ENCODE measurements at places on chromosomes 4 and X.

DNA sequence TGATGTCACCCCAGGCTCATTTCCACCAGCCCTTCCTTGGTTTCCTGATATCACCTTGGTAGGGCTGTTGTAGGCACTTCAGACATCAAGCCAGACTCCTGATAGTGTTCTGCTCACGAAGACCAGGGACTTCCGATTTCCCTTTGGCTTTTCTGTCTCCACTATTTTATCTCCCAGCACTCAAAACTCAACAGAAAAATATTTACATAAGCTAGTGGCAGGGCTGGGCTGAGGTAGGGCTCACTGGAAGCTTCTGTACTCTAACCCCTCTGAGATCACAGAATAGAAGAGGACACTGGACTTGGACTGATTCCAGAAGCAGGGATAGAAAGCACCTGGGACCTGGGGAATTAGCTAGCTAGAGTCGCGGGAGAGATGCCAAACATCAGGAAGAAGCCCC is 34.4 kb upstream of the EFNB1 start:
- no peak for DNase-seq

DNA sequence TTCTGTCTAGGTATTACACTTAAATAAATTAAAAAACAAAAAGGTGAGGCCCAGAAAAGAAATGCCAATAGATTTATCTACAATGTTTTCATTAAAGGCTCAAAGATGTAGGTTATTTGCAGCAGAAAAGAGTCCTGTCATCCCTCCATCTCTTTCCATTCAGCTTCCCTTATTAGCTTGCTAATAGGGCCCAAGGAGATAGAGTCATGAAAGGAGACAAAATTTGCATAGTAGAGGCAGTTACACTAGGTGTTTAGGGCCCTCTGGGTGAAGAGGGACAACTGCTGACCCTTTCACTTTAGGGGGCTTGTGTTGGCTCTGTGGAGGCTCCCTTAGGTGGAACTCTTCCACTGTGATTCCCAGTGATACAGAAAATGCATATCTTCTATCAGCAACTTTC is 58.4 kb upstream of the TACR3 start:
- no peak for DNase-seq

- peak; percentile 22 for DNase-seq
These were observed 1.5 kb upstream of the ENPEP start for GRCh38 chr4:110474481-110474880.

DNA sequence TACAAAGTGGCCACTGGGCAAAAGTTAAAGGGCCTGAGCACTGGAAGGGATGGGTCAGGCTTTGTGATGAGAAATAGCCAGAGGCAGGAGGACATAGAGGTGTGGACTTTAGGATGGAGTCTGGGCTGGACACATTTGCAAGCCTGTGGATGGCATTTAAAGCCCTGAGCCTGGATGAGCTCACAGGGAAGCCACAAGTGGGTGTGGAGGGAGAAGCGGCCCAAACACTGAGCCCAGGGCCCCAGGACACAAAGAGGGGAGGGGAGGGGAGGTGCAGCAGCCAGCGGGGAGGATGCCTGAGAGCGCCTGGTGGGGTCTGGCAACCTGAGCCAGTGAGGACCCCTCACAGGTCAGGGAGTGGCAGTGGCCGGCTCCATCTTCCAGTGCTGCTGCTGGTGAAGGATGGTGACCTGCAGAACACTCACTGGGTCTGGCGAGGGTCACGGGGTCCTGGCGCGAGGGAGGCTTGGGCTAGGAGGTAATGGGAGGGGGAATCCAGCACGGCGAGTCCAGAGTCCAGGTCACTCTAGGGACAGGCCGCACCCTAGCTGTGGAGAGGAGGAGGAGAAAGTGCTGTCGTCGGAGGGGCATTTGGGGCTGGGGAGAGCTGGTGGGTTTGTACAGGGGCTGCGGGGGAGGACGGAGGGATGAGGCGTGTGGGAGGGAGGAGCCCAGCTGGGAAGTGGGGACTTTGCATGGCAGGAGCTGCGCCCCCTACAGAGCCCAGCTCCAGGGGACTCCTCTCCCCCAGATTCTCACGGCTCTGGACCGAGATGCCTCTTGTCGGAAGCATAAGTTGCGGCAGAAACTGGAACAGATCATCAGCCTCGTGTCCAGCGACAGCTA is 7.0 kb downstream of the LAGE3 start:
- DNase-seq: no peak

DNA sequence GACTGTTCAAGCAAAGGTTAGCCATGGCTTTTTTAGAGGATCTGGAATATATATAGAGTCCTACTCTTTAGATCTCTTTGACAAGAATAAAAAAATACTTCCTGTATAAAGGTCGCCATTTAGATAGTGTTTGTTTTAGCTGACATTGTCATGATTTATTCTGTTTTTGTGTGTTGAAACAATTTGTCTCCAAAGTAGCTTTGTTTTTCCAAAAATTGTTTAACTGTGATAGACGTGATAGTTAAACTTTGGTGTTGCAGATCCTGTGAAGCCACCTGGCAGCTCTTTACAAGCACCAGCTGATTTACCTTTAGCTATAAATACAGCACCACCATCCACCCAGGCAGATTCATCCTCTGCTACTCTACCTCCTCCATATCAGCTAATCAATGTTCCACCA is 80.3 kb upstream of the SMARCA5 start:
- no peak for DNase-seq

DNA sequence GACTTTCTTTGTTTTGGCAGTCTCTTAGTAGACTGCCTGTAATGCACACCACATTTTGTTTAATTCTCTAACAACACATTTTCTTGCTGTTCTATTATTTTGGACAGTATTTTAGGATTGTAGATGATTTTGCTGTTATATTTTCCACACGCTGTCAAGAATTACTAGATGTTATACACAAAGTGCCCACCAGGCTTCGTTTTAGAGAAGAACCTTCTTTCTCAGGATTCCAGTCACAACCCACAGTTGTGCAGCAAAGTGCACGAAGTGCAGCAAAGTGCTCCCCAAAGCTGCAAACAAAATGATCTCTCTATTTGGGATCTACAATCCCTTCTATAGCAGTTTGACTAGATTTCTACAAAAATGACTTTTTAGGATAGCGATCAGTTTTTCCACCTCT is 2.4 kb downstream of the ZNF141 start:
- DNase-seq: no peak

GRCh38 chrX:52811065-52811625 is at the start of gene XAGE5:
TSS of gene XAGE5 (plus strand) at chrX:52811287. CDS start at chrX:52812567, 1,280 bp downstream.
- no peak for DNase-seq

GRCh38 chrX:119389214-119389613 is 9.9 kb upstream of the SLC25A43 start:
- no peak for DNase-seq

DNA sequence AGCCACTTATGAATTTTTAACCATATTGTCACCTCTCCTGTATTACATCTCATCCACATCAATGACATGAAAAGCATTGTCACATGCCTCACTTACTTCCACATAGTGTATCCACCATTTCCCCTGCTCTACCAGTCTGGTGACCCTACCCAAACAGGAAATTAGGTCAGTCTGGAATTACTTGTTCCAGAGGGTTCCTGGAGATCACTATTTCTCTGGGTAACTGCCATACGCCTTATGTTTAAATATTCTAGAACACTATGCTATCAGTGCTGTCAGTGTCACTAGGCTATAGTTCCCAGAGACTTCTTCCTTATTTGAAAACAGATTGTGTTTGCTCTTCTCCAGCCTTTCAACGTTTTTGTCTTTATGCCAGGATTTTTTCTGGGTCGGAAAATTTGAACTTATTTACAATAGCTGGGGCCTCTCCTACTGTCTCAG is 15.0 kb downstream of the SRPX2 start:
- no peak for DNase-seq

All from NCI-H524 (cell line).